ENCODE measurements at places on chromosomes 5 and 9.

DNA sequence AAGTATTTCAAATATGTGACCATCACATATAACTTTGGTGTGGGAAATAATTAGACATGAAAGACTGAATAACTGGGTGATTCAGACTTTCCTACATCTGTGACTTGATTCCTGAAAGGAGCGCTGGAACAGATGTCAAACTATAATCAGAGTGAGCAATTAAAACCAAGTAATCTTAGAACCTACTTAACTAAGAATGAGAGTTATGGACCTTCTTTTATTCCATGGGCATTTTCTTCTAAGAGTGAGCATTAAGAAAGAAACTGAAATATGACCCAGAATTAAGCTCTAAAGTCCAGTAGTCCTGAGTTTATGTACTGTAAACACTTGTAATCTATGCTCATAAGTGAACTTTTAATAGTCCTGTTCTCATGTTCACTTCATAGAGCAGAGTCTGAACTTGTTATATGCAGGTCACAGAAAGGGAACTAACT lies 68.4 kb downstream of the PAM start:
- no peak for DNase-seq

GRCh38 chr5:138503487-138504270 lies 38.4 kb downstream of the EGR1 start:
- peak; percentile 65 for DNase-seq

- no peak for DNase-seq
Measured at GRCh38 chr5:28110781-28111180, 1072.4 kb upstream of the CDH9 start.

DNA sequence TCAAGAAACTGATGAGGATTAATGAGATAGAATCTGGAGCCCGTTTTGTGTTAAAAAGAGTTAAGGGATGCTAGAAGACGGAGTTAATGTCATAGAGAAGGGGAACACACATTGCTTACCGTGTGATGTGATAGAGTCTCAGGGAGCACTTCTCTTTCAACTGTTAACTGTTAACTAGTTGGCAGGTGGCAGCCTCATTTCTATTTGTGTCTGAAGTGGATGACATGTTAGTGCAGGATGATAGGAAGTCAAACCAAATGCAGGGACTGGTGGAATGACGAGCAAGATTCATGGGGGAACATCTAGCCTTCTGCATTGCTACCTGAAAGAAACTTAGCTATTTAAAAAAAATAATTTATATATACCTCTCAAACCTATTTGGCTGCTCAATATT lies 222.7 kb downstream of the MAST4 start:
- no peak for DNase-seq

DNA sequence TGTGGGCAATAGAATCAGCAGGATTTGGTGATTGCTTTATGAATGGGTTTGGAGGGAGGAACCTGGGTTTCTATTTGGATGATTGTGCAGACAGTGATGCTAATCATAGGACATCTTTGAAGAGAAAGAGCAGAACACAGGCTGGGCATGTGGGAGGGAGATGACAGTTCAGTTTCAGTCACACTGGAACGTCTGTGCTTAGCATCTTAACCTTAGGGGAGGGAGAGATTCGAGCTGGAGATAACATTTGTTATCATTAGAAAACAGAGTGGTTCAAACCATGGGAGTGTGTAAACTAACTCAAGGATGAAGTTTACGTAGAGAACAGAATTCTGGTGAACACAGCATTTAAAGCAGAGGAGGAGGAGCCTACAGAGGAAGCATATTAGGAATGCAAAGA lies 138.6 kb upstream of the PPP2R2B start:
- no peak for DNase-seq

DNA sequence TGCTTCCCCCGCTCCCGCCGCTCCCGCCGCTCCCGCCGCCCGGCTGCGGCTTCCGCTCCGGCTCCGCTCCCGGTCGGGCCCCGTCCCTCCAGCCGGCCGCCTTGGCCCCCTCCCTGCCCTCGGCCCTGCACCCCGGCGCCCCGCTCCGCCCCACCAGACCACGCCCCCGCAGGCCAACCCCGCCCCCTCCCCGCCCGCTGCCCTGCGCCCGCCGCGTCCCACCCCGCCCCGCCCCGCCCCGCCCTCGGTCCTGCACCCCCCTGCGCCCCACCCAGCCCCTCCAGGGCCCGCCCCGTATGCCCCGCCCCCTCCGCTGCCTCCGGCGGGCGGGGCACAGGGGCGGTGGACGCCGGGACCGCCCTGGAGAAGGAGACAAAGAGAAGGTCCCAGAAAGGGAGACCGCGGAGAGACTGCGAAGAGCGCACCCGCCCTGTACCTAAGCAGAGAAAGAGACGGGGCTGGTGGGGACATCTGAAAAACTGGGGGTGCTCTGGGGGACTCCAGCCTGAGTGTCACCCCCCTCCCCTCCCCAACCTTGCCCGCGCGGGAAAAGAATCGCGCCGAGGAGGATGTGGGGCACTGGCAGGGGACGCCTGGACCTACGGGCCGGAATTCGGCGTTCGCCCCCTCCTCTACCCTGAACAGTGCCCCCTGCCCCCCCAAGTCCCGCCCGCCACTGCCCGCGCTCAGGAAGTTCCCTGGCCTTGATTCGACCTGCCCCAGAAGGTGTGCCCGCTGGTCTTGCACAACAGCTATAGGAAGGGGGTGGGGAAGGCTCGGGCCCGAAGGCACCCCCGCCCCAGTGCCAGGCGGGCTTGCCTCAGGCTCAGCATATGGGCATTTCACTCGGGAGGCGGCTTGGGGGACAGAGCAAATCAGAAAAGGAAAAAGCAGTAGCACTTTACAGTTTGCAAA lies 42.8 kb upstream of the STXBP1 start:
- peak; percentile 95 for DNase-seq

DNA sequence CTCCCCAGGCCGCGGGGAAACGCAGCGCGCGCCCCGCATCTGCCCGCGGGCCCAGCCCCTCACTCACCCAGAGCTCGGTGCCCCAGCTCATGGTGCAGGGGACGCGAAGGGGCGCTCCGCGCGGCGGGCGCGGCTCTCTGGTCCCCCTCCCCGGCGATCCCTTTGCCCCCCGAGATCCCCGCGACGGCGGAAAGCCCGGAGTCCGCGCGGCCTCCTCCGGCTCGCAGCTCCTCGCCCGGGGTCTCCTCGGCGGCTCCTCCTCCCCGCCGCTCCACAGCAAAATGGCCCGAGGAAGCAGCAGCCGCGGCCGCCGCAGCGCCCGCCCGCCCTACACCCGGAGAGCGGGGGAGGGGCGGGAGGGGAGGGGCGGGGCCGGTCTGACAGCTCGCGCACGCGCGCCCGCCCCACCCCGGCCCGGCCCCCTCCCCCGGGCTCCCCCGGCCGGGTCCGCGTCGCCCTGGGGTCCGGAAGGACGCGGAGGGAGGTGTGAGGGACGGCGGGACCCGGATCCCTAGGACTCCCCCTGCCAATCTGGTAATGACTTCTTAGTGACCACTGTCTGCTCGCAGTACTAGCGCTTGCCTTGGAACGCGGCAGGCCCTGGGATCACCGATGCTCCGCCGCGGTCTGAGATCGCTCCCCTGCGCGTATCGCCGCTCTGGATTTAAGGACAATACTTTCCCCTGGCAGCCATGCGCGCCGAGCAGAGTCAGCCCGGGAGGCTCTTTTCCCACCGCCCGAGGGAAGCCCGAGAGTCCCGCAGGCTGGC lies at the start of gene FNBP1:
TSS of gene FNBP1 (minus strand) at position 305 of the 769 bp plus-strand sequence. CDS start at position 91, 214 bp downstream.
- peak; percentile 87 for DNase-seq

- DNase-seq: no peak
Measured at GRCh38 chr5:643351-643801, 31.2 kb downstream of the CEP72 start.

DNA sequence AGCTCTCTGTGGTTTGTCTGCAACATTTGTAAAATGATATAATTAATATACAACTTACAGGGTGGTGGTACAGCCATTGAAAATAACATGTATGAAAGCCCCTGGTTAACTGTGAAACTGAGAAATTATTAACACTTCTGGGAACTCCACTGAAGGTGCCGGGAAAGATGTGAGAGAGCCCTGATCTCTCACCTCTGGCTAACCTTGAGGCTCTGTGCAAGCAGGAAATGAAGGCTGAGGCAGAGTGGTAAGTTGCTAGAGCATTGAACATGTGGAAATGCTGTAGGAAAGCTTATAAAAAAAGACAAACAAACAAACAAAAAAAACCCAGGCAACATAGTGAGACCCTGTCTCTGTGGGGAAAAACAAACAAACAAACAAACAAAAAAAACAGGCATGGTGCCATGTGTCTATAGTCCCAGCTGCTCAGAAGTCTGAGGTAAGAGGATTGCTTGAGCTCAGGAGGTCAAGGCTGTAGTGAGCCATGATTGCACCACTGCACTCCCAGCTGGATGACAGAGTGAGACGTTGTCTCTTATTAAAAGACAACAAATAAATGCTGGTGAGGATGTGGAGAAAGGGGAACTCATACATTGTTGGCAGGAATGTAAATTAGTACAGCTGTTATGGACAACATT lies 7.5 kb downstream of the CATSPER3 start:
- DNase-seq: no peak

DNA sequence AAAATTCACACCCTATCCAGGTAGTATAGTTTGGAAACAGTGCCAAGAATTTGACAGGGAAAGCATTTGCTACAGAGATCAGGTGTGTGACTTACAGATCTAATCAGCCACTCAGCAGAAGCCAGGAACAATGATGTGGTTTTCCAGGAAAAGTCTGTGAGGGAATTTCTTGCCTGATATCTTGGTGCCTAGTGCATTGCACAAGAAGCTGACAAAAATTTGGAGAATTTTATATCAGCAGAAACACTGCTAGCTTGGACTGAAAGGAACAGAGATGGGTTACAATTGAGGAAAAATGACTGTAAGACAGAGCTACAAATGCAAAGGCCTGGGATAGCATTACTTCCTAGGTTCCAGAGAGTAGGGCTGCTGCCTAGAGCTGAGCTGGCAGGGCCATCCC lies 658.1 kb upstream of the CHD1 start:
- no peak for DNase-seq

Measured in RPMI8226 (cell line).